ENCODE measurements at places on chromosomes 2 and 18. TPM values are rescaled to one million over a fixed set of nuclear protein-coding genes. Genes with fewer than 3 reads are reported as not detected.

The MGAT4A gene
- 37.4 TPM for total RNA-seq

The DAW1 gene
- total RNA-seq: 0.43 TPM

The C1QL2 gene
- total RNA-seq: not detected

The LIMS4 gene
- 5.2 TPM for total RNA-seq

The SLC40A1 gene
- total RNA-seq: 132 TPM

The RTP5 gene
- total RNA-seq: not detected

The UBE2E3 gene
- total RNA-seq: 48.3 TPM

The HMSD gene
- total RNA-seq: not detected

The PDK1 gene
- total RNA-seq: 26.6 TPM

The TANC1 gene
- total RNA-seq: 51.8 TPM

The CAPN13 gene
- total RNA-seq: not detected

The PDCD1 gene
- 1.0 TPM for total RNA-seq

DNA sequence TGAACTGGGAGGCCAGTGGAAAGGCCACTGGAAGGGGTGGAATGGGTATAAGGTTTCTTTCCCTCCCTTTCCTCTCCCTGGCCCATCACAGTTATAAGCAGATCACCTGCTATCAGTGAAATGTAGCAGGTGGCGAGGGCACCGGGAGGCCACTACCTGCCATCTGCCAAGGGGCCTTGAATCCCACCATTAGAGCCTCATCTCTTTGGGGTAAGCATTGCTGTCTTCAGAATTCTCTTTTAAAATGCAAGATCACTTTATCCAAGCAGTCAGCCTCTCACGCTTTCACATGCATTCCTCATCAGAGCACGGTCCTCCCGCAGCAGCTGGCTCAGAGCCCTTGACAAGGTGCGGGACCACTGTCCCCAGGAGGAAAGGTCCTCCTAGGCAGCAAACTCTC, 268.5 kb downstream of the CELF4 start:
- no peak overlapping the region for H3K27ac ChIP-seq
- H3K4me3 ChIP-seq: no peak overlapping the region
- DNase-seq: no peak

DNA sequence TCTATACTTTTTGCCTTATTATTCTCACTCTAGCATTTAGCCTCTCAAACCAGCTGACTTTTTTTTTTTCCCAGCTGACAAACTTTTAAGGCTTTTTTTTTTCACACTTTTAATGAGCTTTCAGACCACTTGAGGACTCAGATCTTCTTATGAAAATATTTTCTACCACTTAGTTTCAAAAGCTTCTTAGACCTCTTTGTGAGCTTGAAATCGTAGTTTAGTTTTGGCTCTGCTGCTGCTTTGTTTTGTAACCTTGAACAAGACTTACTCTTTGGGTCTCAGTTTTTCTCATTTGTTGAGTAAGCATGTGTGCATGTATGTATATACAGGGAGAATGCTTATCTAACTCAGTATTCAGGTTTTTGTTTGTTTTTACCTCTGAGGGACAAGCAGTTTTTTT, 3.5 kb downstream of the NBEAL1 start:
- H3K27me3 ChIP-seq: no peaks in the 10 kb centered on the region
- peaks cover 67% of the 10 kb centered on the region for H3K4me1 ChIP-seq
- peak overlapping the region; percentile 30 for H3K4me3 ChIP-seq
- H3K36me3 ChIP-seq: no peaks in the 10 kb centered on the region
- no peak for DNase-seq
- peak overlapping the region; percentile 44 for H3K27ac ChIP-seq

GRCh38 chr18:901761-902160, 2.9 kb upstream of the ADCYAP1 start:
- H3K4me1 ChIP-seq: peaks cover 24% of the 10 kb centered on the region
- H3K36me3 ChIP-seq: no peaks in the 10 kb centered on the region
- H3K27me3 ChIP-seq: peaks cover 14% of the 10 kb centered on the region
- no peak overlapping the region for H3K27ac ChIP-seq
- DNase-seq: no peak

DNA sequence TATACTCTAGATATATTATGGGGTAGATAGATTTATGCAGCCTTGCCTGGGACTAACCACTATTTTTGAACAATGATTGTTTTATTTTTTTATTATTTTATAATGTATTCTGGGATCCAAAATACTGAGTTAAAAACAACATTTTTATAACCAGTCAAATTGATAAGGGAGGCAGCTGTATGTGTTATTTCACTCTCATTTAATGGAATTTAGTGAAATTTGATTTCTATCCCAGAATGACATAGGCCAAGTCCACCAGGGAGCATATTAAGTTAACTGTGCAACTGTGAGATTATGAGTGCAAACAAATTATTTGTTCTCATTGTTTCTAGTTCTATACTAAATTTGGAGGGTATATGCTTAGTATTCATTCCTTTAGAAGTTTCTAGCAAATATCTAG, 553.6 kb upstream of the NRP2 start:
- H3K4me1 ChIP-seq: no peaks in the 10 kb centered on the region
- no peaks in the 10 kb centered on the region for H3K27me3 ChIP-seq
- no peak overlapping the region for H3K27ac ChIP-seq
- no peaks in the 10 kb centered on the region for H3K36me3 ChIP-seq
- DNase-seq: no peak

DNA sequence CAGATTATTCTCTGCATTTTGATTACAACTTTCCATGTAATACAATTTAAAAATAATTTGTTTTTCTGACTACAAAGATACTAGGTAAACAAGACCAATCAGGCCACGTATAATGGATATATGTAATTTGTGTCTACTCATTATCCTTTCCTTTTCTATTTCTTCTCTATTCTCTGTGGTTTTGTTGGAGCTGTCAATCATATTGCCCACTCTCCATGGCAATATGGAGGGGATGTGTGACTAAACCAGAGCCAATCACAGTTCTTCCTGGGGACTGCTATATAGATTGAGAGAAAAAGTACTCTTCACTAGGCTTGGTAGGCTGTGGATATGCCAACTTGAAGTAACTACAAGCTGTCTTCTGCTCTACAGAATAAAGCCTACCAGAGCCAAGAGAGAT, 144.7 kb downstream of the DNAH7 start:
- H3K4me3 ChIP-seq: no peak overlapping the region
- no peaks in the 10 kb centered on the region for H3K4me1 ChIP-seq
- no peaks in the 10 kb centered on the region for H3K27me3 ChIP-seq
- DNase-seq: no peak
- H3K36me3 ChIP-seq: no peaks in the 10 kb centered on the region

- no peaks in the 10 kb centered on the region for H3K27me3 ChIP-seq
- H3K27ac ChIP-seq: no peak overlapping the region
- no peak for DNase-seq
- no peak overlapping the region for H3K4me3 ChIP-seq
- H3K36me3 ChIP-seq: no peaks in the 10 kb centered on the region
- no peaks in the 10 kb centered on the region for H3K4me1 ChIP-seq
These were observed 319.0 kb upstream of the KLHL29 start for GRCh38 chr2:23065936-23066335.

- no peak for DNase-seq
- H3K4me3 ChIP-seq: no peak overlapping the region
- no peak overlapping the region for H3K27ac ChIP-seq
- H3K36me3 ChIP-seq: no peaks in the 10 kb centered on the region
- peaks cover 12% of the 10 kb centered on the region for H3K4me1 ChIP-seq
These were observed 86.3 kb upstream of the EFEMP1 start for GRCh38 chr2:56009758-56010458.

DNA sequence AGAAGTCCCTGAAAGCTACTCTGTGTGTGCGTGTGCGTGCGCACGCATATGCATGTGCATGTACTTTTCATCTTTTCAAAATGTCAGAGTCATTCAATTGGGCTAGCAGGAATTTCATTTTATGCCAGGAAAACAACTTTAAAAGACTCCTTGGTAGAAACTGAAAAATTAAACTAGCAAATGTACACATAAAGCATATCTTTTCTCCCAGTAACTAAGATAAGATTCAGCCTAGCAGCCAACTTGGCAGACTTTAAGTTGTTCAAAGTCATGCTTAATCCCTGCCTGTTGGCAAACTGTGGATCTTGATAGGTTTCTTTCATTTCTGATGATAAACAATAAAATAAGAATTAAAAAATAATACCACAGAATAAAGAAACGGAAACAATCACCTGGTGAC, 1129.1 kb downstream of the LRP1B start:
- H3K27me3 ChIP-seq: no peaks in the 10 kb centered on the region
- DNase-seq: no peak
- no peak overlapping the region for H3K4me3 ChIP-seq
- no peak overlapping the region for H3K27ac ChIP-seq

DNA sequence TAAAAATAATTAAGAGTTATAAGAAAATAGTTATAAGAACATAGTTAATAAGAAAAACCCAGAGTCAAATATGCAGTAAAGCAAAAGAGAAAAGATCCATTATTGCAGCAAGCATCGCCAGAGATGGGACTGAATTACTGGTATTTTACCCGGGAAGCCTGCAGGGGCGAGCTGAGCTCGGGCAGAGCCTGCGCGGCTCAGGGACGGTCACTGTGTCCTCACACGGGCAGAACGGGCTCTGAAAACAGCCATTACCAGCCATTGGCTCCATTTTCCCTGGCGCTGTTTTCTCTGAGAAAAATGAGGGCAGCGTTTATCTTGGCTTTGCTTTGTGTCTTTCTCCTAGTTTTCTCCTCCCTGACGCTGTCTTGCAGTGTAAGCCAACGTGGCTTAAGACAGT, 95.3 kb upstream of the ALKAL2 start:
- no peaks in the 10 kb centered on the region for H3K4me1 ChIP-seq
- DNase-seq: no peak
- H3K4me3 ChIP-seq: no peak overlapping the region
- no peaks in the 10 kb centered on the region for H3K27me3 ChIP-seq
- H3K36me3 ChIP-seq: no peaks in the 10 kb centered on the region
- H3K27ac ChIP-seq: no peak overlapping the region

- DNase-seq: no peak
- H3K4me3 ChIP-seq: no peak overlapping the region
- no peaks in the 10 kb centered on the region for H3K36me3 ChIP-seq
- no peak overlapping the region for H3K27ac ChIP-seq
- no peaks in the 10 kb centered on the region for H3K27me3 ChIP-seq
These were observed 42.4 kb downstream of the SYT4 start for GRCh38 chr18:43234889-43235288.

GRCh38 chr2:145692971-145693478, 1173.1 kb upstream of the ZEB2 start:
- no peak for DNase-seq
- H3K27me3 ChIP-seq: no peaks in the 10 kb centered on the region
- no peak overlapping the region for H3K4me3 ChIP-seq
- no peaks in the 10 kb centered on the region for H3K4me1 ChIP-seq
- no peak overlapping the region for H3K27ac ChIP-seq
- no peaks in the 10 kb centered on the region for H3K36me3 ChIP-seq

DNA sequence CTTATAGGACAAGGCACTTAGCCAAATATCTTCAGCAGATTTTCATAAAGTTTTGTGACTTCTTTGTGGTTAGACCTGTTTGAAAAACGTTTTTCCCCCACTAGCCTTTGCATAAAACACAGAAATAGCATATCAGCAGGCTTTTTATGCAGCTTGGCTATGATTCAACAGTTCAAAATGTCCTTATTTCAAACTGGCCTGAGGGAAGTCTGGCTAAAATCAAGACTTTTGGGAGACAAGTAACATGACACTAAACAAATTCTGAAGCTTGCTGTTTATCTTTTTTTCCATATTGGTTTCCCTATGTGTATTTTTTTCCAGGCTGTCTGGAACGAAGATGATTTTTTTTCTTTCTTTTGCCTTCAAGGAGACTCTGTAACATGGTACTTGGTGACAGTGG, 95.1 kb upstream of the L3MBTL4 start:
- no peaks in the 10 kb centered on the region for H3K36me3 ChIP-seq
- H3K27me3 ChIP-seq: no peaks in the 10 kb centered on the region
- H3K4me3 ChIP-seq: no peak overlapping the region

GRCh38 chr2:216341121-216341520, 31.2 kb downstream of the MARCHF4 start:
- peak overlapping the region; percentile 23 for H3K27ac ChIP-seq
- no peaks in the 10 kb centered on the region for H3K4me1 ChIP-seq
- no peaks in the 10 kb centered on the region for H3K27me3 ChIP-seq
- H3K36me3 ChIP-seq: no peaks in the 10 kb centered on the region
- no peak for DNase-seq

GRCh38 chr2:143803936-143804335, 674.7 kb downstream of the ARHGAP15 start:
- no peaks in the 10 kb centered on the region for H3K27me3 ChIP-seq
- H3K4me3 ChIP-seq: no peak overlapping the region
- H3K4me1 ChIP-seq: no peaks in the 10 kb centered on the region
- H3K27ac ChIP-seq: no peak overlapping the region

GRCh38 chr2:20302019-20302418, 48.6 kb downstream of the PUM2 start:
- no peak for DNase-seq
- H3K4me1 ChIP-seq: no peaks in the 10 kb centered on the region
- no peak overlapping the region for H3K4me3 ChIP-seq

GRCh38 chr2:83585250-83585649, 873.8 kb downstream of the SUCLG1 start:
- no peak overlapping the region for H3K27ac ChIP-seq
- H3K4me3 ChIP-seq: no peak overlapping the region
- H3K27me3 ChIP-seq: no peaks in the 10 kb centered on the region

- no peak overlapping the region for H3K27ac ChIP-seq
- no peaks in the 10 kb centered on the region for H3K27me3 ChIP-seq
- no peak for DNase-seq
- H3K36me3 ChIP-seq: no peaks in the 10 kb centered on the region
These were observed 121.3 kb upstream of the NRXN1 start for GRCh38 chr2:51153236-51153635.

DNA sequence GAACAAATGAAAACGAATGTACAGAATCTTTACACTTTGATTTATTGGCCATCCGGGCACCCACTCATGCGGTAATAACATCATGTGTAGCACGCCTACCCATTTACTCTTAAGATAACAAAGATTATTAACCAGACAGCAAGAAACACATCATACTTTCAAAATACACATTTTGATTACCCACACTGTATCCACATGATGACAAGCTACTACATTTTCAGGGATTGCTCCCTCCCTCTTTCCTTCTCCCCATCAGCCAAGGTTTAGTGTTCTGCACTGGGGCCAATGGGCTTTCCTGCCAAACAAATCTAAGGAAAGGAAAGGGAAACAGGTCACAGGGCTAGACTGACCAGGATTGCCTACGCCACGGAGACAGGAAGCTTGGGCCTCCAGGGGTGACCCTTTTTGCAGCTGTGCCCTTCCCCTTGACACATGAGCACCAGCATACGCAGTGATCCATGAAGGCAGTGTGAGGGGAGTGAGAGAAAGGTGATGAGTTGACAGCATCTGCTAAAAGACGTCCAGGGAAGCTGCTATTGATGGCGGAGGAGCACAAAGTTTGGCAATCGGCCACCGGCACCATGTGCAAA, 76.5 kb downstream of the ZNF521 start:
- H3K4me1 ChIP-seq: no peaks in the 10 kb centered on the region
- peak overlapping the region; percentile 48 for H3K27ac ChIP-seq
- no peaks in the 10 kb centered on the region for H3K36me3 ChIP-seq
- DNase-seq: no peak

DNA sequence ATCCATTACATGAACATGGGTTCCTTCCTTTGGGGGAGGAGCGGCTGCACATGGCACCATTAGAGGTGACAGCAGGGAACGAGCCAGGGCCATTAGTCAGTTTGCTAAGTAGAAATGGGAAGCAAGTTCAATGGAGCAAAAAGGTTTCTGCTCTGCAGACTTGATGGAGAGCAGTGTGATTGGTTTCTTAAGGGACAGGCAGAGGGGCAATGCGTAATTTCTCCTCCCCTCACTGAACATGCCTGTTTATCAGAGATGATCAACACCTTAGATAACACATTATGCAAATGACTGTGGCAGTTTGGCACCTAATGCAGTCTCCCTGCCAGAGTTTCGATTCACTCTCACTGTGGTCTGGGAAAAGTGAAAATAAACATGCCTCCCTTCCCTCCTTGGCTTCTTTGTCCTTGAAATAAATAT, 414.5 kb downstream of the STK39 start:
- no peak overlapping the region for H3K4me3 ChIP-seq
- DNase-seq: no peak
- no peaks in the 10 kb centered on the region for H3K27me3 ChIP-seq
- no peak overlapping the region for H3K27ac ChIP-seq
- no peaks in the 10 kb centered on the region for H3K4me1 ChIP-seq

Data from right atrium auricular region (tissue), 2 donors.